Naive thymus-derived CD8-positive, alpha-beta T cell (primary cell): ENCODE measurements at places on chromosomes 1 and 21. TPM values are rescaled to one million over a fixed set of nuclear protein-coding genes. Genes with fewer than 3 reads are reported as not detected.

DNA sequence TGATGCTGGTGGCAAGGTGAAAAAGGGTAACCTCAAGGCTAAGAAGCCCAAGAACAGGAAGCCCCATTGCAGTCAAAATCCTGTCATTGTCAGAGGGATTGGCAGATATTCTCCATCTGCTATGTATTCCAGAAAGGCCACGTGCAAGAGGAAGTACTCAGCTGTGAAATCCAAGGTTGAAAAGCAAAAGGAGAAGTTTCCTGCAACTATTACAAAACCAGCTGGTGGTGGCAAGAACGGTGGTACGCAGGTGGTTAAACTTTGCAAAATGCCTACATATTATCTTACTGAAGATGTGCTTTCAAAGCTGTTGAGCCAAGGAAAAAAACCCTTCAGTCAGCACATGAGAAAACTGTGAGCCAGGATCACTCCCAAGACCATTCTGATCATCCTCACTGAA is 13.7 kb upstream of the VPS45 start:
- H3K27me3 ChIP-seq: no peaks in the 10 kb centered on the region
- H3K4me3 ChIP-seq: no peak overlapping the region
- H3K27ac ChIP-seq: no peak overlapping the region
- DNase-seq: no peak

GRCh38 chr1:184656221-184656620 is 98.4 kb downstream of the EDEM3 start:
- peaks cover 3% of the 10 kb centered on the region for H3K27me3 ChIP-seq
- no peaks in the 10 kb centered on the region for H3K4me1 ChIP-seq
- no peaks in the 10 kb centered on the region for H3K36me3 ChIP-seq
- H3K4me3 ChIP-seq: no peak overlapping the region
- no peak overlapping the region for H3K27ac ChIP-seq

- H3K4me1 ChIP-seq: peaks cover 2% of the 10 kb centered on the region
- no peak overlapping the region for H3K4me3 ChIP-seq
- H3K27ac ChIP-seq: no peak overlapping the region
- no peaks in the 10 kb centered on the region for H3K36me3 ChIP-seq
- DNase-seq: no peak
- no peaks in the 10 kb centered on the region for H3K27me3 ChIP-seq
Observed at GRCh38 chr1:74767490-74767889, 34.5 kb downstream of the TYW3 start.

DNA sequence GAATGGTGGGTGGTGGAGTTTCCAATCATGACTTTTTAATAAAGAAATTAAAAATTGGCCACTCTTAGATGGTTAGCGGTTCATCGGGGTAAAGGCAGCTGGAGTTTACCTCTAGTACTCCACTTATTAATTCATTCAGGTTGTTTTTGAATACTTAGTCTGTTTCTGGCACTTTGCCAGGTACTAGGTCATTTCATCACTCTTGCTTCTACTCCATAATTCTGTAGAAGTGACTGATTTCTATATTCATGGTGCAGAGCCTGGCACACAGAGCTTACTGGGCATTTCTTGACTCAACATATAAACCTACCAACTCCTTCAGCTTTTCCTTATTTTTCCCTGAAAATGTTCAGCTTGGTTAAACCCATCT is 31.5 kb downstream of the FOXD2 start:
- DNase-seq: no peak
- peaks cover 27% of the 10 kb centered on the region for H3K27me3 ChIP-seq

DNA sequence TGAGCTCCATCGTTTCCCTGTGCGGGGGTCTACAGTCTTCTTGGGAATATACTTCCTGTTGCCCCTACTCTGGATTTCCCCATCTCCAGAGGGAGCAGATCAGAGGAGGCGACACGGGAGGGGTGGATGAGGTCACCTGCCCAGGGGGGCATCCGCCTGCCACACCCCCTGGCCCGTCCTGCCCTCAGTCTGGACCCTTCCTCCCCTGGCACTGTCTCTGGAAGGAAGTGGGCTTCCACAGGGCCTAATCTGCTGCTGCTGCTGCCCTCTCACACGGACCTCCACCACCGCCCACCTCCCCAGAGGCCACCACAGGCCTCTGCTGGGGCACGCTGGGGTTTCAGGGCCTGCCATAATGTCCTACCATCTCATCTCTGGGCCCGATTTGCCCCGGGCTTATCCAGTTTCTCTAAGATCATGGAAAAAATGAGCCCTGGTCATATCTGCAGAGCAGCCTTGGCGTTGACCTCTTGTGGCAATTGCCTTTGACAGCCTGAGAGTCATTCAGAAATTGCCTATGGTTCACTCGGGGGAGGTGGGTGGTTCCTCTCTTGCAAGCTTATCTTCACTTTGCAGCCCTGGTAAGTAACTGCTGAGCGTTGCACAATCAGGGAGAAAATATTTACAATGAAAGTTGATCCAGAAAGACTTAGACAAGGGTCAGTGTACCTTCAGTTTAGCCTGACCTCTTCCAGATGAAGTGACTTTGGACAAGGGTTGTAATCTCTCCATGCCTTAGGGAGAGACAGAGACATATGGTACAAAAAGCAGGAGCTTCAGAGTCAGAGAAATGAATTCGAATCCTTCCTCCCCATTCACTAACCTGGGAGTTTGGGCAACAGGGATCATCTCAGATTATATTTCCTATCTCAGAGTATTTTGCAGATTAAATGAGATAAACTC is 252.4 kb downstream of the TOMM20 start:
- no peak for DNase-seq
- no peak overlapping the region for H3K4me3 ChIP-seq
- no peaks in the 10 kb centered on the region for H3K27me3 ChIP-seq

- DNase-seq: no peak
- H3K4me1 ChIP-seq: no peaks in the 10 kb centered on the region
- H3K36me3 ChIP-seq: peaks cover 15% of the 10 kb centered on the region
- no peak overlapping the region for H3K4me3 ChIP-seq
- H3K27me3 ChIP-seq: no peaks in the 10 kb centered on the region
Observed at GRCh38 chr1:42195841-42196240, 31.3 kb upstream of the GUCA2A start.

DNA sequence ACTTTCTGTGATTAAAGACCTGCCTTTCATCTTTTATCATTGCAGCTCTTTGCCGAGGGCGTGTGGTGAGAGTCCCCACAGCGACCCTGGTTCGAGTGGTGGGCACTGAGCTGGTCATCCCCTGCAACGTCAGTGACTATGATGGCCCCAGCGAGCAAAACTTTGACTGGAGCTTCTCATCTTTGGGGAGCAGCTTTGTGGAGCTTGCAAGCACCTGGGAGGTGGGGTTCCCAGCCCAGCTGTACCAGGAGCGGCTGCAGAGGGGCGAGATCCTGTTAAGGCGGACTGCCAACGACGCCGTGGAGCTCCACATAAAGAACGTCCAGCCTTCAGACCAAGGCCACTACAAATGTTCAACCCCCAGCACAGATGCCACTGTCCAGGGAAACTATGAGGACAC is 32.0 kb downstream of the PTGFRN start:
- no peak for DNase-seq
- no peak overlapping the region for H3K4me3 ChIP-seq
- H3K27me3 ChIP-seq: no peaks in the 10 kb centered on the region
- peaks cover 14% of the 10 kb centered on the region for H3K4me1 ChIP-seq
- no peaks in the 10 kb centered on the region for H3K36me3 ChIP-seq

Gene SPATA45
- not detected for polyA plus RNA-seq

DNA sequence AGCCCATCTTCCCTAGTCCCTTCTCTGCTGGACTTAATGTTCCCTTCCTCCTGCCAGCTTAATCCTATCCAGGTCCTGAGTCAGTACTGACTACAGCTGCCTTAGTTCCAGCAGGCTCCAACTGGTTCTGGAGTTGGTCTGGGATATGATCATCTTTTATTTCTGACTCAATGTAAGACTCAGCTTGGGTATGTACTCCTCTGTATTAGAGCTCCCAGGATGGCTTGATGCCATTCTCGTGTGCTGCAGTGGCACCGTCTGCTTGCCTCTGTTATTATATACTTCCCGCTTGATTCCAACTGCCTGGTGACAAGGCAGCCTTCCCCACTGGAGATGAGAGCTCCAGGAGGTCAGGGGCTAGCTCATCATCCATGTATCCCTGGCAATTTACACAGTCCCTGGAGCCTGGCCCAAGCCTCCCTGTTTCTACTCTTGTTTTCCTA is 164.4 kb upstream of the DPT start:
- no peak overlapping the region for H3K4me3 ChIP-seq
- H3K27me3 ChIP-seq: peaks cover 32% of the 10 kb centered on the region
- no peaks in the 10 kb centered on the region for H3K36me3 ChIP-seq
- no peak overlapping the region for H3K27ac ChIP-seq
- no peak for DNase-seq
- no peaks in the 10 kb centered on the region for H3K4me1 ChIP-seq

Gene NPHS2
- not detected for polyA plus RNA-seq

DNA sequence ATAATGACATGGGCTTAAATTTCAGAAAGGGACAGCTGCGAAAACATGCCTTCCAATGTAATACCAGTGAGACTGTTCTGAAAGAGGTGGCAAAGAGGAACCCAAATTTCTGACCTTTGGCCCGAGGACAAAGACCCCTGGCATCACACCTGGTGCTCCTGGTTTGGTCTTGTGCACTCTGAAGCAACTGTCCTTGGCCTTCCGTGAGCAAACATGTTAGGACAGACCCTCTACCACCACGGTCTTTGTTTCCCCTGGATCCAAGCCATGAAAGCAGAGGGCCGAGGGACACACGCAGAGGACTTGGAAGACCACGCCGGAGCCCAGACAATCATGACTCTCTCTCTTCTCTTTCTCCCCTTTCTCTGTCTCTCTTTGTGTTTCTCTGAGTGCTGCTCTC is 6.0 kb downstream of the REG4 start:
- no peak for DNase-seq
- H3K4me3 ChIP-seq: no peak overlapping the region
- H3K4me1 ChIP-seq: peaks cover 14% of the 10 kb centered on the region

- no peak overlapping the region for H3K4me3 ChIP-seq
- no peak overlapping the region for H3K27ac ChIP-seq
- no peaks in the 10 kb centered on the region for H3K36me3 ChIP-seq
- DNase-seq: no peak
Observed at GRCh38 chr1:20183035-20183434, 2.9 kb upstream of the UBXN10 start.

- H3K4me1 ChIP-seq: no peaks in the 10 kb centered on the region
- DNase-seq: no peak
- H3K27me3 ChIP-seq: peaks cover 11% of the 10 kb centered on the region
- H3K4me3 ChIP-seq: no peak overlapping the region
- H3K27ac ChIP-seq: no peak overlapping the region
Observed at GRCh38 chr1:221371705-221372104, 370.2 kb downstream of the DUSP10 start.

DNA sequence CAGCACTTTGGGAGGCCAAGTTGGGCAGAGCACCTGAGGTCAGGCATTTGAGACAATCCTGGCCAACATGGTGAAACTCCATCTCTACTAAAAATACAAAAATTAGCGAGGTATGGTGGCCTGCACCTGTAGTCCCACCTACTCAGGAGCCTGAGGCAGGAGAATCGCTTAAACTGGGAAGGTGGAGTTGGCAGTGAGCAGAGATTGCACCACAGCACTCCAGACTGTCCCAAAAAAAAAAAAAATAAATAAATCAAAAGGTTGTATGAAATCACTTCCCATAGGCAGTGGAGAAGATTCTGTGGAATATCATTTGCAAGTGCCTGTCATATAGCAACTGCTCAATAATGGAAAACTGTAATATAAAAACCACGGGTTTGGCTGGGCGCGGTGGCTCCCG is 65.1 kb upstream of the SERBP1 start:
- no peak overlapping the region for H3K4me3 ChIP-seq
- H3K27me3 ChIP-seq: no peaks in the 10 kb centered on the region
- peaks cover under 1% of the 10 kb centered on the region for H3K4me1 ChIP-seq
